ENCODE measurements at places on chromosomes 2 and 18. TPM values are rescaled to one million over a fixed set of nuclear protein-coding genes. Genes with fewer than 3 reads are reported as not detected.

- DNase-seq = no peak
Observed at GRCh38 chr2:51085420-51086068, 53.6 kb upstream of the NRXN1 start.

DNA sequence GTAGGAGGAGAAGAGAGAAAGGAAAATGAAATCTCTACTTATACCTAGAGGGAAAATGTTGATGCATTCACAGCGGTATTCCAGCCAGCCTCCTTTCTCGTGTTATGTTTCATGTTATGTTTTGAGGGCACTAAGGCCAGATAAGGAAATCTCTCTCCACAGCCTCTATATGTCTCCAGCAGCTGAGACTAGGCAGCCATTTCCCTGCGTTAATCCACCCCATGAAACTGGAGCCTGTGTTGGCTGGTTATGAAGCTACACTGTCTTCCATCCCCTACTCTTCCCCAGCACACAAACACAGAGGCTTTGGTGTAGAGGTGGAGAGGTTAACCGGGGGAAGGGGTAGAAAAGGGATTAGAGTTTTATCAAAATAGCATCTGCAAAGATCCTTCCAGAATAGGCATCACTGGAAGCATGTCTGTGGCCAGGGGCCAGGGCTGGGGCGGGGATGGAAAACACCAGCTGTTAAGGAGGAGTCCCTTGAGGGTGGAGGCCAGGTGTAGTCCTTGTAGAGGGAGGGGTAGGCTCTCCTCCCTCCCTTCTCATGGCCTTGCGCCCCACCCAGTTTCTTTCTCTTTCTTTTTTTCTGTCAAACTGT is 100.9 kb upstream of the TNP1 start:
- no peak for DNase-seq

DNA sequence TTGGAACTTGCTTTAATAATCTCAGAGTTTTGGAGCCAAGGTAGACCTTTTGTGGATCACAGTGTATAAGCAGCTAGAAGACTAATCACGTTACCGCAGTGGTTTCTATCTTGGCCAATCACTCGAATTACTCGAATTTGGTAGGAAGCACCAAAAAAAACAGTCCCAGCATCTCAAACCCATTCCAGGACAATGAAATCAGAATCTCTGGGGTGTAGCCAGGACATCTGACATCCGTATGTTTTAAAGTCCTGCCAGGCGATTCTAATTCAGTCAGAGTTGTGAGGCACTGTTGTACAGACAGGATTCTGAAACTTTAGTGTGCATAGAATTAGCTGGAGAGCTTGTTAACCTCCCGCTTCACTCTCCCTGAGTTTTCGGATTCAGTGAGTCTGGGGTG is 30.8 kb downstream of the GRHL1 start:
- no peak for DNase-seq

DNA sequence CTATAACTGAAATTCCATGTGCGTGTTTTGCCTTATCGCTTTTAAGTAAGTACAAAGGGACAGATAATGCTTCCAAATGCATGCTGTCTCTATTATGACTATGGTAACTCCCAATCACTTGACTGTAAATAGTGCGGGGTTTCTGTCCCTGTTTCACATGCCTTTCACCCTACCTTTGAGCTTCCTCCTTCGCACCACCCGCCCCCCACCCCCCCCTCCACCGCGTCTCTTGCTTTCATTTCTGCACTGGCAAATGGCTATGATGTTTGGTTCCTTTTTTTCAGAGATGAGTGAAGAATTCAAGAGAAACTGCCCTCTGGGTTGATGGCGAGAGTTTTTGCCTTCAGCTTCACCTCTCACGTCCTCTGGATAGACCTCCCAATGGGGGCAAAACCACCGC is 25.0 kb upstream of the SPP2 start:
- DNase-seq = no peak

GRCh38 chr18:22074282-22075070 is 94.9 kb upstream of the GATA6 start:
- DNase-seq = no peak

GRCh38 chr2:11777066-11777782 is 30.8 kb downstream of the LPIN1 start:
- no peak for DNase-seq

GRCh38 chr2:222709191-222709891 is 37.9 kb downstream of the MOGAT1 start:
- peak; percentile 51 for DNase-seq

- DNase-seq = no peak
Observed at GRCh38 chr2:39150890-39151497, 30.1 kb upstream of the SOS1 start.

GRCh38 chr2:138267902-138268254 is 233.7 kb upstream of the SPOPL start:
- DNase-seq = no peak

GRCh38 chr2:128326346-128326745 is 7.7 kb upstream of the HS6ST1 start:
- no peak for DNase-seq

ABCB11 gene
- total RNA-seq = not detected

MRO gene
- total RNA-seq = not detected

ZC3H8 gene
- total RNA-seq = 6.3 TPM

Measured in Caki2 (cell line).